ENCODE measurements at places on chromosomes 7 and 10.

DNA sequence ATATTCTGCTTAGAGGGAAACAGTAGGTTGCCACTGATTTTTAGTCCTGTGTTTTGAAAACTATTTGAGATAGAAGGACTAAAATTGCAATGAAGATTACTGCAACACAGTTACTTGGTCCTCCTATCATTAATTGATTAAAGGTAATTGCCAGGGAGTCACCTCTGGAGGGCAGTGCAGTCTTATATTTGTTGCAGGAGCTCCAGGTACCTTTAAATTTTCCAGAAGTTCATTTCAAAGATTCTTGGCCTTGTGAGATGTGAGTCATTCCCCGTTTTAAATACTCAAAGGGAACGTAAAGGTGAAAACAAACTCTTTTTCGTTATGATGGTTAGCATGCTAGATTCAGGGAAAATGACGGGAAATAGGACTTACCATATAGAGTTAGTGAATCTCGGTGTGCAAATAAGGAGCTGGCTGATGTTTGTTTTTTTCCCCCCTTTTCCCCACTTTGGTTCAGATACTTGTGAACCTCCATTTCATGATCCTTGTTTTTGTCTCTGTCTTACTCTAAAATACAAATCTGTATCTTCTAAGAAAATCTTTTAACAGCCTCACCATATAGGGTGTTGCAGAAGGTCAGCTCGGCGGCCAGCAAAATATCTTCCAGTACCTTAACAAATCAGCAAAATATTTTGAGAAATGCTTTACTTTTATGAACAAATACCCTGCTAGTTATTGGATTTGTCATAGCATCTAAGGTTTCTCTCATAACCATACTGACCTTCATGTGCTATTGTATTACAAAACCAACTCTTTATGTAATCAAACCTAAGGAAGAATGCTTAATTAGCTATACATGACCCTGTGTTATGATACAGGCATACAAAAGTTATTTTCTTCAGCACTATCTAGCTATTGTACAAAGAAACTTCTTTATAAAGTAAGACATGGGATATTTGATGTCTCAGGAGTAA lies 143.0 kb upstream of the HDAC9 start:
- peak; percentile 5 for DNase-seq

DNA sequence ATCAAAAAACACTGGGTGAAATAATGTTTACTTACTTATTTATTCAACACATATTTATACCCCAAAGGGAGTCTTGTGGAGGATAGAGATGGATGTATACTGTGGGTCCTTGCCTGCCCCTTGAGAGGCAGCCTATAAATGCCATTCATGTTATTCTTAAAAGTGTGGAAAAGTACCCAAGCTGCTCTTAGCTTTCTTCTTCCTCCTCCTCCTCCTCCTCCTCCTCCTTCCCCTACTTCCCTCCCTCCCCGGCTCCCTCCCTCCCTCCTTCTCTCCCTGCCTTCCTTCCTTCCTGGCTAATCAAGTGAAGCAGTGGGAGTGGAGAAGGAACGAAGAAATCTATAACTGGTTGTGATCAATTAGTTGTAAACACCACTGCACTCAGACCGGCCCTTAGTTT lies 21.2 kb upstream of the IGF2BP3 start:
- no peak for DNase-seq

DNA sequence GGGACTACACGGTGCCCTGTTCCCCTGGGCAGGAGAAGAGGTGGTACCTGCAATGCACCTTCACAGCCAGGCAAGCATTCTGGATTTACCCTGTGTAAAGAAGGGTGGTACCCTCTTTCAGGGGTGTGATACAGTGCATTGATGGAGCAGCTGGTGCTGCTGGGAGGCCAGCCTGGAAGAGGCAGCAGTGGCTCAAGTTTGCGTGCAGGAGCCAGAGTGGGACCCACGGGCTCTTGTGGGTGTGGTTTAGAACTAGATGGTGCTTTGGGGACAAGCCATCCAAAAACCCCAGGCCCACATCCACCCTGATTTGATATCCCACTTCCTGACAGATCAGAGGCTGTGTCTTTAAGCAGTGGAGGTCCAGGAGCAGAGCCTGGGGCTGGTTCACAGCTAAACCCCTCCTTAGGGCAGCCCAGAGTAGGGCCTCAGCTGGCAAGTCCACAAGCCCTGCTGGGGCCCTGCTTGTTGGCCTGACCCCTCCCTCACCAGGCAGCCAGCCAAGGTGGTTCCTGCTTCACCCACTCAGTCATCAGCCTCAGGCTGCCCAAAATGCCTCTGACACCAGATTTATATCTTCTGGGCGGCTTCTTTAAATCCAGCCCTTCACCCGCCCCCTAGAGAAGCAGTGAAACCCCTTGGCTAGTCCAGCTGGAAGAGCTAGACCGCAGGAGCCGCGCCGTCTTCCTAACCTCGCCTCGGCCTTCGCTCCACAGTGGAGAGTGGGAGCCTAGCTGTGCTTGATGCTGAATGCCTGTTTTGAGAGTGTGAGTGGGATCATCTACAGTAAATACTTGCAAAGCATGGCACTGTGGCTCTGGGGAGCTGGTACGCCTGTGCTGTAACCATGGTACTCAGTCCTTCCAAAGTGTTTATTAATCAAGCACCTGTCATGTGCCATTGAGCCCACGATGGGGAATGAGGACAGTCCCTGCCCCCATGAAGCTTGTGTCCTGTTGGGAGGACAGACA lies 1.4 kb upstream of the ASIC3 start:
- no peak for DNase-seq

DNA sequence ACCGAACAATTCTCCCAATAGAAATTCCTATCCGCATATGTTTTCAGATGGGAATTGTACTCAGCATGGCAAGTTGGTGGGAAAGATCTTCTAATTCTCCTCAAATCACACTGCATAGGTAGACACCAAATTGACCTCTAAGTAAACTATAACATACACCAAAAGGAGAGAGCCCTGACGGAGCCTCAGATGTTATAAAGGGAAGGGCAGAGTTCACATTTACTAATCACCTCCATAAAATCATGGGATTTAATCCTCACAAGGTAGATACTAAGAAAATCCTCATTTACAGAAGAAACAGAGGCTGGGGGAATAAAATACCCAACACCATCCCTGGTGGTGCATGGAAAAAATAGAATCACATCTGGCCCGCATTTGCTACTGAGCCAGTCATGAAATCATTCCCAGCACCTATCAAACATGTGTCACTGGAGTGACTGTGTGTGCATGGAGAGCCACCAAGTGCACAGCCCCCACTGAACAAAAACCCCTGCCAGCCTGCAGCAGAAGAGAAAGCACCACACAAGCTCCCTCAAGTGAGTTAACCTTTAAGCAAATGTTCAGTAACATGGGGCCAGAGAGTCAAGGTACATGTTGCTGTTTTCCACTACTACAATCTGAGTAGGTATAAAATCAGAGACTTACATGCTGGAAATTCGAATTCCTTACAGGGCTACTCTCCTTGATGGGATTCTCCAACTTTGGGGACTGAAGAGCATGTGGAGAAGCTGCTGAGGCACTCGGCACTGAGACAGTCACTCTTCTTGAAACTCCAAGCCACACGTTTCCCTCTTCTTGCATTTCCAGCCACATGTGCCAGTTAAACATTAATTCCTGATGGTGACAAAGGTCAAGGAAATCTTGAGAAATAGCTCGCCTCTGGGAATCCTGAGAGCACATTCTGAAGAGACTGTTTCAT lies at the start of gene DDC:
DDC (minus strand) TSS at position 766 of the 919 bp plus-strand sequence. CDS start 21,320 bp downstream, outside the sequence.
- DNase-seq = no peak

DNA sequence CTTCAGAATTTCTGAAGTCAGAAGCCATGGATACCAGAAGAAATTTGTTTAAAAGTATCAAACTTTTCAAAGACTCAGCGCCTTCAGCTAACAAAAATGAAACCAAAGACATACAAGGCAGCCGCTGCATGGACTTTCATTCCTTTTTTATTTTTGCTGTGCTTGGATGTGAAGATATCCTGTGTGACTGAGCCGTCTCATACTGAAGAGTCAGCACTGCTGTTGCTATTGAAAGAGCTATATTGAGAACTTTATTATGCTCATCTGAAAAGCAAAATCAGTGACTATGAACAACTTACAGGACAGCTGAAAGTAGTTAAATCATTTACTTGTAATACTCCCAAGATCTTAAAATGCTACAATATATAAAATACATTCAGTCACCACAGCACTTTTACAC lies 809.2 kb downstream of the NXPH1 start:
- DNase-seq = no peak

- no peak for DNase-seq
These were observed 109.7 kb downstream of the VIPR2 start for GRCh38 chr7:159034988-159035387.

- DNase-seq = no peak
These were observed 8.9 kb upstream of the LYZL1 start for GRCh38 chr10:29279779-29280487.

DNA sequence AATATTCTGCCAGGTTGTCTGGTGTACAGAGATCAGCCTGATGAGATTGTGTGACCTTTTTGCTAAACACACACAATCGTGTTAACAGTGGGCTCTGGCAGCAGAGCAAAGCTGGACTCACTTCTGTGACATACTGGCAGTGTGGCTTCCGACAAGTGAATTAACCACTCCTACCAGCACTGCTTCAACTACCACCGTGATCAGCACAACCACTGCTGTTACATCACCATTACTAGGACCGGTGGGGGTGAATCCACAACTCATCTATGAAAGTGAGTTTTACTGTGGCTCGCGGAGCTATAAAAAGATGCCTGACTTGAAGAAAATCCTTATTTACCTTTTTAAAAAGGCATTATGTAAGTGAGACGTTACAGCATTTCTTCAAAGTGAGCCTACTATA lies 135.6 kb downstream of the WDR37 start:
- DNase-seq = no peak

- DNase-seq = no peak
These were observed 55.9 kb downstream of the CFAP46 start for GRCh38 chr10:132886211-132887099.

GRCh38 chr7:83519240-83519639 lies 129.7 kb downstream of the SEMA3E start:
- no peak for DNase-seq

- DNase-seq = no peak
These were observed 560.5 kb upstream of the MKI67 start for GRCh38 chr10:128686630-128687278.

- DNase-seq = peak; percentile 55
These were observed 24.6 kb upstream of the ITGA8 start for GRCh38 chr10:15744217-15744865.

DNA sequence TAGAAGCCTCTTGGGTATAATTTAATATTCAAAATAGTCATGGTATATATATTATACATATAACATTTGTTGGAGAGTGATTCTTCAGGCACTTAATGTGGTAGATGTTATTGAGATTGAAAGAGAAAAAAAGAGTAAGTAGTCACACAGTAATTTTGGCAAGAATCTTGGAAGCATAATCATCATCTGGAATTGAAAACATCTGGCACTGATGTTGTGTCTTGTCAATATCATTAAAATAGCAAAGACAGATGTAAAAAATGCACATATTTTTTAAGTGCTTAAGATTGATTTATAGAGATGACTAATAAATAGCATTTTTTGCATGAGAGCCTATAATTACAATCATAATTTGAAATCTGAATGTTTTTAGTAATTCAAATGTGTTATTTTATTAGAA lies 9.5 kb downstream of the SEMA3D start:
- DNase-seq = no peak

DNA sequence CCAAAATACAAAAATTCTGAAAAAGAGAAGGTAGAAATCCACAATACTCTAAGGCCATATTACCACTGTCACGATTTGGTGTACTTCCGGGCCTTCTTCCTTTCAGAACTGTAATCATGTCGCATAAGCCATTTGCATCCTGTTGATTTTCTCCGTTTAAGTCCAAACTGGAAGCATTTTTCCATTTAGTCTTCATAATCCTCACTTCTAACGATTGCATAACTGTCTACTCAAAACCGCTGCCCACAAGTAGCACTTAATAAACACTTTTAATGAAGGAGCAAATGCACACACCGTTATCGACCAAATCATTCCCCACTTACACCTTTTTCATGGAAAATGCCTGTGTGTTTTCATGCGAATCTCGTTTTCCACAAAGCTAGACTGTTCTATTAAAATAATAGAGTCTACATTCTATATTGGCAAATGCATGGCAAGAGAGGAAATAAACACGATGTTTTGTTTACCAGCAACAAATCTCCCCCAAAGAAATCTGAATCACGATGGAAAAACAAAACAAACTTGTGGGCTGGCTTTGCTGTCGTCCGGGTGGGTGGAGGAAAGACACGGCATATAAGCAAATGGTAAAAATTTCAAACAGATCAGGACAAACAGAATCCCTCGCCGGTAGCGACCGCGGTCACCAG lies 1.0 kb downstream of the ATE1 start:
- DNase-seq = no peak

DNA sequence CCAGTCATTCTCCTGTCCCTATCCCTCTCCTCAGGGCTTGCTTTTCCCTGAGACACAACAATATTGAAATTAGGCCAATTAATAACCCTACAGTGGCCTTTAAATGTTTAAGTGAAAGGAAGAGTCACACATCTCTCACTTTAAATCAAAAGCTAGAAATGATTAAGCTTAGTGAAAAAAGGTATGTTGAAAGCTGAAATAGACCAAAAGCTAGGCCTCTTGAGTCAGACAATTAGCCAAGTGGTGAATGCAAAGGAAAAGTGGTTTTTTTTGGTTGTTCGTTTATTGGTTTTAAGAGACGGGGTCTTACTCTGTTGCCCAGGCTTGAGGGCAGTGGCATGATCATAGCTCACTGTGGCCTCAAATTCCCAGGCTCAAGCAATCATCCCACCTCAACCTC lies 9.7 kb upstream of the ATAD1 start:
- no peak for DNase-seq

- no peak for DNase-seq
These were observed 79.1 kb upstream of the BTBD16 start for GRCh38 chr10:122191936-122192541.

DNA sequence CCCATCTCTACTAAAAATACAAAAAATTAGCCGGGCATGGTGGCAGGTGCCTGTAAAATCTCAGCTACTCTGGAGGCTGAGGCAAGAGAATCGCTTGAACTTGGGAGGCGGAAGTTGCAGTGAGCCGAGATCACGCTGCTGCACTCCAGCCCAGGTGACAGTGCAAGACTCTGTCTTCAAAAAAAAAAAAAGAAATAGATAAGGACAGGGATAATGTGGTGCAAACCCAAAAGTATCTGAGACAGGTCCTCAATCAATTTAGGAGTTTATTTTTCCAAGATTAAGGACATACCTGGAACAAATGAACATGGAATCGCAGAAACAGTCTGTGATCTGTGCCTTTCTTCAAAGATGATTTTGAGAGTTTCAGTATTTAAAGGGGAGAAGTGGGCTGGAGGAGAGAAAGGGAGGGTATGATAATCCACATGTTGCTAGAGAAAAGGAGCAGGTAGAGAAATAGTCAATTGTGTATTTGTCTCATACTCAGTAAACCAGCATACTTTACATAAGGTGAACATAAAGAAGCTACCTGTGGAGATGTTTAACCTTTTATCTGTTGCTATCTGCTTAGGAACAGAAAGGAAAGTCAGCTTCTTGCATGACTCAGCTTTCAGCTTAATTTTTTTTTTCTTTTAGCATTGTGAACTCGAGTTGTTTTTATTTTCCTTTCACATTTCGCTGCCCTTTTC lies 4.9 kb upstream of the MTPN start:
- no peak for DNase-seq

DNA sequence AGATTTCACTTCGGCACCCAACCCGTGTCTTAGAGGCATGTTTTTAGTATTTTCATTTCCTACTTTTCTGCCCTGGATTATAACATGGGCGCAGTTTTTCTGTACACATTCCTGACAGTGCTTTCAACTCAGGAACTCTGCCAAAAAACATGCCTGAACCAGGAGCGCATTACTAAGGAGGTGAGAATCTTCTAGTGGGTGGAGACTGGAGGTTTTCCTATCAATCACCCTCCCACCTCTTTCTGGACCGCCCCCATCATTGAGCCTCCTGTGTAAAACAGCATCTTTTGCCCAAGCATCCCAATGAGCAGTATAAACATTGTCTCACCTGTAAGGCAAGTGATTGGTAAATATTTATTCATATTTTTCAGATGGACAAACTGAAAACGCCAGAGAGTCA lies 53.2 kb downstream of the STK17A start:
- no peak for DNase-seq

All from stimulated activated CD4-positive, alpha-beta T cell treated with anti-CD3 and anti-CD28 coated beads, Interleukin-2, amount 100 ng/mL, for 24 hours (primary cell).